ENCODE measurements at places on chromosomes 6 and 20.

DNA sequence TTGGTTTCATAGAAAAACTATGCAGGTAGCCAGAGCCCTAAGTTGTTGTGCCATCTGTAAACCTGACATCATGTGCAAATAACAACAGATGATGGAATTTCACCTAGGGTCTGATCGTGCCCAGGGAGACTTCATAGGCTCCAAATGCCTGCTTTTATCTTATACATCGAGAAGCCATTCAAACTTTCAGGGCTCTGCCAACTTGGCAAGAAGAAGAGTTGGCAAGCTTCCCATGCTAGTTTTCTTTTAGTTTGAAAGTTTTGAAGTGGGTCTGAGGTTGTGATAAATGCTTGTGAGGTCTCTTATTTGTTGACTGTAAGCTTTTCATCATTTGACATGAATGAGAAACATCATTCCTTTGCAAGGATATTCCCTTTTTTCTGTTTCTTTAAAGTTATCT, 175.4 kb upstream of the FLRT3 start:
- no peak for DNase-seq

DNA sequence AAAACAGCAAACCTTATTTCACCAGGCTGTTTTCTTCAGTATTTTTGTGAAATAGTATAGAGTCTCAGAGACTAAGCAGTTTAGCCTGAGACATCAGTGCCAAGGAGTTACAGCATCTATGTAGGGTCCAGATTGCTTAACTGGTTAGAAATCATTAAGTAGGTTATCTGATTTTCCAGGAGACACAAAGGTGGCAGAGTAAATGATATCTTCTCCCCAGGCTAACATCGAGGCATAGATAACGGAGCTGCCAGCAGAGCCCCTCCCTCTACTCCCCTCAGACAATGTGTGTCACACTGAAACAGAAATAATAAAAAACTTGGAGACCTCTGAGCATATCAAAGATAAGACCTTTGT, 473.0 kb upstream of the CITED2 start:
- no peak for DNase-seq

GRCh38 chr6:135088818-135089809, 34.5 kb upstream of the HBS1L start:
- DNase-seq, result no peak

DNA sequence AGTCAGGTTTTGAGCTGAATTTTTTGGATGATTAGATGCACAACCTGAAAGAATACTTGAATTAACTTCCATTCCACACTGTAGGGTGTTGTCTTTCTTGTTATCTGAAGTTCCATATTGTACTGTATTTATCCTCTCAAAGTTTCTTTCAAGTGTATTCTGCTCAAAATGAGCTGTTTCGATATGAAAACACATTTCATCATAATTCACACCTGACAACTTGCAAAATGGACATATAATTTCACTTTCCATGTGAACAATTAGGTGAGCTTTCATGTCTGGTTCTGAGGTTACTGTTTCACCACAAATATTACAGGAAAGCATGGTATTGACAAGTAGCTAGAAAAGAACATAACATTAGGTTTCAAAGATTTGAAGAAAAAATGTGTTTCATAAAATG, 1.7 kb downstream of the ZUP1 start:
- no peak for DNase-seq

DNA sequence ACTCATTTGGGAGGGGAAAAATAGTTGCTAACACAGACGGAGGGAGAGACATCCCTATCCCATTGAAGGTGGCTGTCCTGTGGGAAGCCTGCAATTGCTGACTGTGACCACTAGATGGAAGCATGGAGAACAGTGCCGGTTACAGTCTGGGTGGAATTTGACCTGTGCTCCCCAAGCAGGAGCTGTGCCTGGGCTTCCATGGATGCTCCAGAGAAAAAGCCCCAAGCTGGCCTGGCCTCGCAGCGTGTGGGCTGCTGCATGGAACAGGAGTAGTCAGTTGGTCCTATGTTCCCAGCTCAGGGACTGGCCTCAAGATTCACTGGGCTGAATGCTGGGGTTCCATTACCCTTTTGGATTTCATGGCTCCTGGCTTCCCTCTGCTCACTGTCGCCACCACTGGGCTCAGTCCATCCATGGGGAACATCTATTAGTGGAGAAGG, 116.3 kb upstream of the CHD6 start:
- DNase-seq, result peak; percentile 56

DNA sequence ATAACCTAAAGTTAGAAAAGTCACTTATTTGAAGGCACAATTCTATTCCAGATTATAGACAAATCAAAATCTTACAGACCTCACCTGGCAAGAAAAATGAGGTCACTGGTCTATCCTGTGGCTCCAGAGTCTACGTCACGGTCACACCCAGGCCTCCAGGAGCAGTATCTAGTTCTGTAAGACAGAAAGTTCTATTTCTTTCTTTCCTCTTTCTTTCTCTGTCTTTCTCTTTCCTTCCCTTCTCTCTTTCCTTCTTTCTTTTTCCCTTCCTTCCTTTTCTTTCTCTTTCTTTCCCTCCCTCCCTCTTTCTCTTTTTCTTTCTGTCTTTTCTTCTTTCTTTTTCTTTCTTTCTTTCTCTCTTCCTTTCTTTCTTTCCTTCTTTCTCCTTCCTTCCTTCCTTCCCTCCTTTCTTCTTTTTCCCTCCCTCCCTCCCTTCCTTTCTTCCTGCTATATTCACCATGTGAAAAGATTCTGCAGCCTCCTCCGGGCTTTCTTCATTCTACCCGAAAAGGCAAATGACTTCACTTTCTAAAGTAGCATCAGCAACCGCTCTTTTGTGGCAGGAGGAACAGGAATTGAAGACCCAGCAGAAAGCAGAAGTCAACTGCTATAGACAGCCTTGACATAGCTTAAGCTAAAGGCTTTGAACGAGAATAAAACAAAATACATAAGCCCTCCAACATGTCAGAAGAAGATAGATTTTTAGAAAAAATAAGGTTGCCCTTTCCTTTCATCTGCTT, 83.9 kb upstream of the SIRPG start:
- DNase-seq, result no peak

DNA sequence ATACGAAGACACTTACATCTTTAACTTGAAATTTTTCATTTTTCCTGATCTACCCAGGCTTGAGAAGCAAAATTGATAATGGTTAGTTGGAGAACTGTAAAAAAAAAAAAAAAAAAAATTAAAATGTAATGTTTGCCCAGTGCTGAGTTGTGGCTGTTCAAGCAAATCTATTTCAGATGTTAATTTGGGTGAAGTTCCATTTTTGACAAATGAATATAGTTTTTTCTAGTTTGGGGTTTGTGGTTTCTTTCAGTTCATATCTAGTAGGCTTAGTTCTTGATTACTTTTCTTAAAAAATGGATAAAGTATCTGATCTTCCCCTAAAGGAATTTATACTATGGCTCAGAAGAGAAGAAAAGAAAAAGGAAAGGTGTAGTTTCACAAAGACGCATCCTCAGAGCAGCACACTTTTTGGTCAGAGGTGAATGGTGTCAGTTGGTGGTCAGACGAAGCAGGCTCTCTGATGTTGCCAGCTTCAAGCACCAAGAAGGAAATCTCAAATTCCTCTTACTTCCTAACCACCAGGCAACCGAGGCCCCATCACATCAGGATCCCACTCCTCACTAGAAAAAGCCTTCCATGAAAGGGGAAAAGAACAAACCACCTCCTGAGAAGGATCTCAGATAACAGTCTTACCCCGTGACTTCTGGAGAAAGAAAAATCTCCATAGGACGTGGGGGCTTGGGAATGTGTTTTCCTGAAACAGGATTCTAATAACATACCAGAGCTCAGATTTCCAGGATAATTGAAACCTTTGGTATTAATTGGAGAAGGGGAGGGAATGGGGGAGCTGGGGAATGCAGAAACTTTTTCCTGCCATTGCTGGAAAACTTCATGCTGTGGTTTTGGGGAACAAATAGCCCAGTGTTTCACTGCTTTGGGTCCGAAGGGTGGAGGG, 396.2 kb downstream of the CD83 start:
- DNase-seq, result no peak

DNA sequence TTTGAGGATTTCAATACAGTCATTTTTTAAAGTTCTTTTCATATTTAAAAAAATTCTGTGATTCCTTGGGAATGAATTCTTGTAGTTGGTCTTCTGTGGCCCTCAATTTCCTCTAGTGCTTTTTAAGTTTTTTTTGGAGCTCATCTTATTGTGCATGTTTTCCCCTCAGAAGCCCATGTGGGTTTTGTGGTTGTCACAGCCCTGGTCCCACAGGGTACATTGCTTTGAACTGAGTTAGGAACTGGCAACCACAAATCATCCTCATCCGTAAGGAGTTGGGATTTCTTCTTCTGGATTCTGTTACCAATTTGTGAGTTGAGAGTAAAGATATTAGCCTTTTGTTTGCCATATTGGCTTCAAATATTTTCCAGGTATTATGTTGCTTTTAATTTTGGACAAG, 89.9 kb downstream of the AKAP7 start:
- DNase-seq, result no peak

DNA sequence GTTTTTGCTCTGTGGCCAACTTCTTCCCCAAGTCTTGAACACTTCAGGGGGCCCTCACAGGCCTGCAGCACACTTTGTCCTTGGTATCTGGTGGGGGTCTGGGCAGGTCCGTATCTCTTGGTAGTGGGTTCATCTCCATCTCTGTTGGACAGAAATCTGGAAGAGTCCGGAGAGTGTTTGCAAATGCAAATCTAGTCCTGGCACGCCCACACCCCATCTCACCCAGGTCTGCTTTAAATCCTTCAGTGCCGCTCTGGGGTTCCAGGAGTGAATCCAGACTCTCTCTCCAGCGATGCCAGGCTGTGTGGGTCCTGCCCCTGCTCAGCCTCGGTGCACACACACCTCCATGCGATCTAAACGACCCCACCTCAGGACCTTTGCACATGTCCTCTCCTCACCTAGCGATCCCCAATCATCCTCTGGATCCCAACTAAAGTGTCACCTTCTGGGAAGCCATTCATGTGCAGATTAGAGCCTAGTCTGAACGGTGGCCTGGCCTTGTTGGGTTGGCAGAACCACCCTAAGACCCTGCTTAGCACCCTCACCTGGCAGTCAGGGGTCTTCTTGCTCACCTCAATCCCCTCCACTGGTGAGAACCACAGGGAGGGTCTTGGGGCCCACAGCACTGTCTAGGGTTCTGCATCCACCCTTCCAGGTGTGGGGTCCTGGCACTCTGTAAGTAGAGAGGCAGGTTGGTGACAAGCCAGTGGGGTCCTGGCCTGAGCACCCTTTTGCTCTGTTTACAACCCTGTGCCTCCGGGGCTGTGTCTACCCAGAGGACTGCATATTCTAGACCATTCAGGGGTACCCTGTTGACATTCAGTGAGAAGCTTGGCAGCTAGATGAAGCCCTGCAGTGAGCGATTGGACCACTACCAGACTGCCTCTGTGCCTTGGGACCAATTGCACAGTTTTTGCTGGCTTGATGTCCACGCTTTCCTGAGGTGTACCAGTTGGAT, 100.8 kb downstream of the SYCP2 start:
- no peak for DNase-seq

DNA sequence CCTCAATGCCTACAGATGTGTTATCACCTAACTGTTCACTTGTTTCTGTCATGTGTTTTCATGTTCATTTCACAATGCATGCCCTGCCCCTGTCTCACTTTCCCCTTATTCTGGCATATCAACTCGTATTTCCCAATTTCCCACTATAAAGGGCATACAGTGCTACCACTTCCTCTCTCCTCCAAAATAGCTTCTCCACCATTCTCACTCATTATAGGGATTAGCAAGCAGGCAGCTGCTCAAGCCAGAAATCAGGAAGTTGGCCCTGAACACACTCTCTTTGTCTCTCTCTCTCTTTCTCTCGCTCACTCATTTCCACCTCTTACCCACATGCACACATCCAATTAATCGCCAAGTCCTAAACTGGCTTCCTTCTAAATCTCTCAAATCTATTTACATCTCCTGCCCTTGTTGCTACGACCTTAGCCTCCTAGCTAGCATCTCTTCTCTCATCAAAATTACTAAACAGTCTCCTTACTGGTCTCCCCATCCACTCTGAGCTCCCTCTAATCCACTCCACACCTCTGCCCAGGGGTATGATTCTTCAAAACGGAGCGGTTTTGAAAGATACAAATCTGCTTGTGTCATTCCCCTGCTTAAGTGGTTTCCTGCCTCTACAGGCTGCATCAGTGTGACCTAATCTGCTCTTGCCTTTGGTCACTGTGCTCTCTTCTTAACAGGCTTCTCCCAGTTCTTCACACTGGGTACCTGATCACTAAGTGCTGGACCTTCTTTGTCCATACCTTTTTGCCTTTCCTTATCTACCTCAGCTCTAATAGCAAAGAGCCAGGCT, 196.2 kb downstream of the BTBD9 start:
- DNase-seq, result no peak

DNA sequence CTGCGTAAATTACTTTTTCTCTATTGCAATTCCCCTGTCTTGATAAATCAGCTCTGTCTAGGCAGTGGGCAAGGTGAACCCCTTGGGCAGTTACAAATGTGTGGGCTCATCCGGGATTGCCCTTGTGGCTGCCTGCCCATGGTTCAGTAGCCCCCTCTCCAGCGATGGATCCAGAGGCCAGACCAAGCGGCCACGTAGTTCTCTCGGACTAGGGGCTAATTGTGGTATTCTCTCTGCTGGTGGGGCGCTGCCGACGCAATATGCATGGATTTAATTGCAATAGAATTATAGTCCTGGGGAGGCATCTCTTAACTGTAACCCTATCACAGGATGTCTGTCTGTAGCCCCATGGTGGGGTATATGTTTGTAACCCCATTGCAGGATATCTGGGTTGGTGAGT, 64.3 kb upstream of the UNC93A start:
- no peak for DNase-seq

GRCh38 chr20:9442858-9443257, 71.5 kb upstream of the LAMP5 start:
- no peak for DNase-seq

GRCh38 chr6:54053881-54054391, 57.3 kb upstream of the MLIP start:
- peak; percentile 17 for DNase-seq

- no peak for DNase-seq
Measured at GRCh38 chr6:73451223-73452106, 632 bp downstream of the CGAS start.

- DNase-seq, result no peak
Measured at GRCh38 chr20:38776363-38776762, 28.1 kb downstream of the ACTR5 start.

GRCh38 chr6:135196739-135197510, 15.8 kb downstream of the MYB start:
- DNase-seq, result no peak

- DNase-seq, result no peak
Measured at GRCh38 chr6:167140589-167141474, 16.9 kb downstream of the GPR31 start.

DNA sequence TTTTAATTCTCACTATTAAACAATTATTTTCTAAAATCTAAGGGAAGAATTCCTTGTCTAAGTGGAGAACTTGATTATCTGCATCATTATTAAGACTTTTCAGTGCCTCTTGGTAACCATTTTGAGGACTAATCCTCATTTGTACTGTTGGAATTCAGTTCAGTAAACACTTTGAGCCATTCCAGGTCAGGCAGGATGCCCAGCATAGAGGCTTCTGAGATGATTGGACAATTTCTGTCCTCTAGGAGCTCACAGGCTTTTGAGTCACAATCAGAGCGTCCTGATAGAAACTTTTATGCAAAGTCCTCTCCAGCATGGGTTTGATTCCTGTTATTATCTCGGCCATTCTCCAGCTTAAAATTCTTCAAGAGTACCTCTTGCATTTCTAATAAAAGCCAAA, 1304.6 kb downstream of the EPHA7 start:
- DNase-seq, result no peak

Measured in head of caudate nucleus (tissue), 42 donors.